HCEC 1CT (cell line): ENCODE measurements at places on chromosomes 3 and 15.

- DNase-seq = no peak
Observed at GRCh38 chr3:11384074-11384473, 111.9 kb downstream of the ATG7 start.

GRCh38 chr3:117751651-117752050 lies 1042.1 kb downstream of the TUSC7 start:
- no peak for DNase-seq

GRCh38 chr3:45079715-45080114 lies 53.6 kb downstream of the CLEC3B start:
- no peak for DNase-seq

DNA sequence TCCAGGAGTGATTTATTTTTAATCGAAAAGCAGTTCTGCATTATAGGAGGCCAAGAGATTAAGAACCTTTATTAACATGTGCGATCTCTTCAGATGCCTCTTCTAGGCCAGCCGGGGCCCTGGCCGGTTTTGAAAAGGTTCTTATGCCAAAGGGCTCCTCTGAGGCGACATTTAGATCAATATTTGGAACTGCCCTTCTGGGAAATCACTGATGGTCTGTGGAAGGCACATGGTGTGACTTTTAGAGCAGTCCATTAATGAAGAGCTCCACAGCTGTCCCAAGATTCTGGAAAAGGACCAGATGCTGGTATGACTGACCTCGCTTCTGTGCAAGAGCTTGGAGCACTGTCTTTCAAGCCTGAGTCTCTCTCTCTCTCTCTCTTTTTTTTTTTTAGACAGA lies 19.7 kb downstream of the MGLL start:
- no peak for DNase-seq

DNA sequence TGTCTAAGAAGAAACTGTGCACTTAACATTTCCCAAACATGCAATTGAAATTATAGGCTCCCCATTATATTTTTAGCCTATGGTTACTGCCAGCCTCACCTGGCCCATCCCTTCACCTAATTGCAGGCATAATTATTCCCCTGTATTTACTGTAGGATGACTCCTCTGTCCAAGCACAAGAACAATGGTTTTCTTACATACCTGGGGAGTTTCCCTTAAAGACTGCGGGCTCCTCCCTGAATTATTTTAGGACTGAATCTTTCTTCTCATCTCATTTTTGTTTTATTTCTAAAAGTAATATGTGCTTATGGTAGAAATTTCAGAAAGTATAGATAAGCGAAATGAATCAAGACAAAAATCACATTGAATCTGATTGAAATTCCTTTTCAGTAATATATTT lies 11.4 kb downstream of the TM4SF1 start:
- no peak for DNase-seq

DNA sequence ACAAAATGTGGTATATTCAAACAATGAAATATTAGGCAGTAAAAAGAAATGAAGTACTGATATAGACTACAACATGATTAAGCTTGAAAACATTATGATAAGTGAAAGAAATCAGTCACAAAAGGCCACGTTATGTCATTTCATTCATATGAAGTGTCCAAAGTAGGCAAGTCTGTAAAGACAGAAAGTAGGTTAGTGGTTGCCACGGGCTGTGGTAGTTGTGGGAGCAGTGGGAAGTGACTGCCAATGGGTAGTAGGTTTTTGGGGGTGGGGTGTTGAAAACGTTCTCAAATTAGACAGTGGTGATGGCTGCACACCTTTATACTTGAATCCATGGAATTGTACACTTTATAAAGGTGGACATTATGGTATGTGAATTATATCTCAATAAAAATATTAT lies 12.1 kb downstream of the GALNT15 start:
- DNase-seq = no peak

DNA sequence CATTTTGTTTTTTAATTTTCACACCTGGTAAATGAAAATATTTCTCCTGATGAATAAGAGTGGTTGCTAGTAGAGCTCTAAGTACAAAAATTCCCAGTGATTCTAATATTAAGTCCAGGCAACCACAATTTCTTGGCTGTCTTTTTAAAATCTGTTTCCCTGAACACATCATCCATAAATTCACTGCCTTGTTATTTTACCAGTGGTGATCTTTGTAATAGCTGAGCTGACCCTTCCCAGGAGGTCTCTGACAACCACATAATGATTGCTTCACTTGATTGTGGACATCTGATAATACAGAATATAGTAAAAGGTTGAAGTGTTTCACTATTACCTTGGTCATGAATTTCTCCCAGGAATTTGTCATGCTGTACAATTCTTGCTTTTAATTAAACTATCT lies 13.9 kb upstream of the TOP2B start:
- peak; percentile 3 for DNase-seq

- no peak for DNase-seq
Observed at GRCh38 chr15:64667736-64668161, 107.6 kb downstream of the RBPMS2 start.

DNA sequence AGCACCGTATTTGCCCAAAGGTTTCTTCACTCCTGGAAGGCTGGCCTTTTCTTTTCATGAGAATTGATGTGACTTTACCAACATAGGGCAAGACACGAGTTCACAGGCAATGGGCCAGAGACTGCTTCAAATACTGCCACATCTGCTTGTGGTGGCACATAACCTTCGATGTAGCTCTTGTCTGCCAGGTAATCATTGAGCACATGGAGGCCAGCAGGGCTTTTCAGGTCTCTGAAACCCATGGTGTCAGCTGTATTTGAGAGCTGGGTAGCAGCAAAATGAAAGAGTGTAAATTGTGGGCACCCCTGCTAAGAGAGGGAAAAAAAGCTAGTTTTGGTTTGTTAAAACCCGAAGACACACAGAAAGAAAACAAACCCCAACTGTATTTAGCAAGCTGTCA lies 200.7 kb downstream of the NAALADL2 start:
- no peak for DNase-seq

DNA sequence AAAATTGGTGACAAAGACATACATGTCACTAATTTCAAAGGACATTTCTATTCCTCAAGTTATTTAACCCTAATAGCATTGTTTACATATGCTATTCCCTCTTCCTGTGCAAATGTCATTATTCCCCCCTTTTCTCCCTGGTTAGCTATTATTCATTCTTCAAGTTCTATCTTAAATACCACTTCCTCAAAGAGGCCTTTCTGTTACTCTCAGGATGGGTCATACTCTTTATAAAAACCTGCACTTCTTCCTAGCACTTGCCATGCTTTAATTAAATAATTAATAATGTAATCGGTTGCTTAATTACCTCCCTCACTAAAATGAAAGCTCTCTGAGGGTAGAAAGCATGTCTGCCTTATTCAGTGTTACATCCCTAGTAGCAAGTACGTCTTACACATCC lies 88.5 kb downstream of the XRN1 start:
- DNase-seq = no peak

- DNase-seq = peak; percentile 43
Observed at GRCh38 chr15:37094915-37095711, 5.2 kb downstream of the MEIS2 start.

DNA sequence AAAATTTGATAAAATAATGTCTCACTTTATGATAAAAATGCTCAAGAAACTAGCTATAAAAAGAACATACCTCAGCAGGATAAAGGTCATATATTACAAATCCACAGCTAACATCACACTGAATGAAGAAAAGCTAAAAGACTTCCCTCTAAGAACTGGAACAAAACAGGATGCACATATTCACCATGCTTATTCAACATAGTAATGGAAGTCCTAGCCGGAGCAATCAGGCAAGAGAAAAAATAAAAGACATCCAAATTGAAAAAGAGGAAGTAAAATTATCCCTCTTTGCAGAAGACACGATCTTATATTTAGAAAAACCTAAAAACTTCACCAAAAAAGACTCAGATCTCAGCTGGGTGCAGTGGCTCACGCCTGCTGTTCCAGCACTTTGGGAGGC lies 34.0 kb downstream of the SENP7 start:
- no peak for DNase-seq

DNA sequence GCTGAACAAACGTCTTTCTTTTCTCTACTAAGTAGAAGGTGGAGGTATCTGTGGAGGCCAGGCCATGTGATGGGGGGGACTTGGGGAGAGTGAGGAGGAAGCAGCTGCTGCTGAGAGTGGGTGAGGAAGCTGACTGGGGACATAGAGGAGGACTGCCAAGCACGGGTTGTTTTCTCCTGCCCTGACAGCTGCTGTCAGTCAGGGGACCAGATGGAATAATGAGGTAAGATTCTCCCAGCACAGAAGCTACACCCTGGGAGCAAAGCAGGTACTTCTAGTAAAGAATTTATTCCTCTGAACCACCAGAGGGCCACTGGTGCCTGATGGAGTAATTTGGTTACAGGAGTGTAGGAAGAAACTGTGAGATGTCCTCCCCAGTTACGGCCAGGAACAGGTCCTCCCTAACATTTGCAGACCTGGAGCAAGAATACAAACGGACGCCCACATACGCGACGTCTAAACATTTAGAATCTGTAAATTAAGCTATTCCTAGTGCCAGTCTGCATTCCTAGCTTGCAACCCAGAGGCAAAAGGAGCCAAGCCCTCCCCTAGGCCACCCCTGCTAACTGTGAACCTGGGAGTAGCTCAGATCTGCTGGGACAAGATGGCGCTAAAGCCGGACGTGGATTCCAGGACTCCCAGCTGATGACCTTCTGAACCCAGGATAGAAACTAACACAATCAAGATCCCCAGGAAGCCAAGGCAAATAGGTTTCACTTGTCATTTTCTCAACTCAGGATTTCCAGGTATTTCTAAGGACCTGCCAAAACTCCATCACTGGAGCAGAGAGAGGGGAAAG lies 14.8 kb downstream of the CRYGS start:
- no peak for DNase-seq

DNA sequence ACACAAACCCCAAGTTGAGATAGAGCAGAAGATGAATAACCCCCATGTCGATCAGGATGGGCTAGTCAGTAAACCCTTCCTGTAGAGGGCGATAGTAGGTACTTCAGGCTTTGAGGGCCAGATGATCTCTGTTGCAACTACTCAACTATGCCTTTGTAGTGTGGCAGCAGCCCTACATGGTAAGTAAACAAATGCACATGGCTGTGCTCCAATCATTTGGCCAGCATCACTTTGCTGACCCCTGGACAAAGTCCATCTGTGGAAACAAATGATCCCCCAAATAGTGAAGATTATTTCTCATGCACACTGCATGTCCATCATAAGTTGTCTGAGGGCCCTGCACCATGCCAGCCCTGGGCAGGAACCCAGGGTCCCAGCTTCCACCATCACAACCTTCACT lies 402.2 kb upstream of the PROK2 start:
- no peak for DNase-seq

GRCh38 chr3:37375184-37376127 lies 201.1 kb upstream of the LRRFIP2 start:
- no peak for DNase-seq

DNA sequence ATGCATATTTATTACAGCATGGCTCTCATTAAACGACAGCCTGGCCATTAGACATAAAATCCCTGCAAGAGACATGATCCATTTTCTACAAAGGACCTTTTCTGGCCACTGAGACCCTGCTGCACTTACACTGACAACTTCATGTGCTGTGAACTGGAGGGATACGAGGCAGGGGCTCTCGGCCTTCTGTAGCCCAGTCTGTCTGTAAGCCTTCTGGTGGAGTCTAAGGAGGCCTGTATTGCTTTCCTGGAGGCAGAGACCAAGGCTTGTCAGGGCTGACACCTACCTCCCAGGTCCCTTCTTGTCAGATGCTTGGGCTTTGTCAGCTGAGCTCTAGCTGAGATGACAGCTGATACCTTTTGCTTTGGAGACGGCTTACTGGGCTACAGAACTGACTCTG lies 776.9 kb upstream of the ARPP21 start:
- no peak for DNase-seq

GRCh38 chr3:111943533-111943932 lies 35.3 kb upstream of the ABHD10 start:
- peak; percentile 76 for DNase-seq

- peak; percentile 37 for DNase-seq
Observed at GRCh38 chr3:122942937-122943827, 84.4 kb downstream of the SEMA5B start.
